ENCODE measurements at places on chromosomes 4 and X. TPM values are rescaled to one million over a fixed set of nuclear protein-coding genes. Genes with fewer than 3 reads are reported as not detected.
A peak's percentile ranks its signal among the peaks of the same experiment; 100 is the strongest.

DNA sequence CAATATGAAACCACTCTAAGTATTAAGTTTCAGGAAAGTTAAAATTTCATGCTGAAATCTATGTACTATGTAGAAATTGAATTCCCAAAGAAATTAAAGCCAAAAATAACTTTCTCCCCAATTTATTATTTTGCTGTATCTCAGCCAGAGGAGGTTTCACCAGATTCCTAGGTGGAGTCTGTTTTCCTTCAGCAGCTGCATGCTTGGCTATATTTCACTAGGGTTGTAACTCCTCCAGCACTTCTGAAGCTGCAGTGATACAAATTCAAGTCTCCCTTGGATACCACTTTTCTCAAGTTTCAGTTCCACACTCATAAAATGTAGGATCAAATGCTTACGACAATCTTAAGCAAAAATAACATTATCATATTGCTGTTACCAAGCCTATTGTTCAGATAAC lies 41.2 kb upstream of the ZC4H2 start:
- DNase-seq, result no peak

GRCh38 chrX:9525511-9526248 lies 60.8 kb downstream of the TBL1X start:
- DNase-seq, result no peak

- no peak for DNase-seq
Observed at GRCh38 chr4:185711726-185712125, 100.3 kb downstream of the SORBS2 start.

DNA sequence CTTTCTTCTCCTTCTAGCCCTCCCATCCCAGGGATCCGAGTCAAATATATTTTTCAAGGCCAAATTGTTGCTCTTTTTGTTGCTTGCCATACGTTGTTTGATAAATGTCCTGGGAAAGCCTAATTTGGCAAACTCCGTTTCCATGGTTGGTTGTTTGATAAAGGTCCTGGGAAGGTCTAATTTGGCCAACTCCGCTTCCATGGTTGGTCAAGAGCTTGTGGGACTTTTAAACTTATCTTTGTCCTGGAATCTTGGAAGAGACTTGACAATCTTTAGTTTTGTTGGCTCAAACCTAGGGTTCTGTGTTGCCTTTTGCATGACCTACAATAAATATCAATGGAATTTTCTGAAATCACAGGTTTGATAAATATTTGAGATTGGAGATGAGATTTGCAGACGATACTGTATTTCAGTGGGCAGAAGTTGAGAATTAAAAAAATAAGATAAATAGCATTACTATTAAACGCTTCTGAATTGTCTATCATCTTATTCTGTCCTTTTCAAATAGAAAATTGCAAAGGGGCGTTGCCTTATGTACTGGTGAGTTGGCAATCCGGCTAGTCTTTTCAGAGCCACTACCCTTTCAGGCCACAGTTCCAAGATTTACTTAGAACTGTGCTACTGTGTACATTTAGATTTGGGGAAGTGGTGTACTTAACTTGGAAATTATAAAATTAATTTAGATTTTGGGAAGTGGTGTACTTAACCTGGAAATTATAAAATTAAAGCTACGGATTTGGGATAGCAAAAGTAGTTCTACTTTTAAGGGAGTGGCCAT lies 804 bp downstream of the OSTC start:
- no peak for DNase-seq

GRCh38 chrX:11406109-11406765 lies 113.0 kb downstream of the AMELX start:
- DNase-seq, result no peak

GRCh38 chrX:118350221-118350620 lies 4.3 kb downstream of the WDR44 start:
- no peak for DNase-seq

DNA sequence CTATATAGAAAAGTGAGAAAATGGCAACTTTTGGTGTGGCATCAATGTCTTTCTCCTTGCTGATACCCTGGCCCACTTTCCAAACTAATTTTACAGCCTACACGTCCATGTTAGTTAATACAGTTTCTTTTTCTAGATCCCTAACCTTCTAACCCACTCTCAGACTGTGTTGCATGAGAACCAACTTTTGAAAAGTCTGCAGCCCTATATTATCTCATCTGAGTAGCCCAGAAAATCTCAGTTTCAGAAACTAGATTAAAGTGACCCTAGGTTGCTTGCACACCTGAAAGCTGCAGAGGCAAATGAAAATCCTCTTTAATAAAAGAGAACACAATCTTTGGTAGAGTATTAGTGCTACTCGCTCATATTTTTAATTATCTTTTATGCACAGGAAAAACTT lies 371.6 kb upstream of the EMCN start:
- no peak for DNase-seq

GRCh38 chr4:153523941-153524386 lies 57.8 kb downstream of the TMEM131L start:
- DNase-seq, result no peak

GRCh38 chr4:158496030-158496741 lies 25.5 kb upstream of the RXFP1 start:
- peak; percentile 66 for DNase-seq

DNA sequence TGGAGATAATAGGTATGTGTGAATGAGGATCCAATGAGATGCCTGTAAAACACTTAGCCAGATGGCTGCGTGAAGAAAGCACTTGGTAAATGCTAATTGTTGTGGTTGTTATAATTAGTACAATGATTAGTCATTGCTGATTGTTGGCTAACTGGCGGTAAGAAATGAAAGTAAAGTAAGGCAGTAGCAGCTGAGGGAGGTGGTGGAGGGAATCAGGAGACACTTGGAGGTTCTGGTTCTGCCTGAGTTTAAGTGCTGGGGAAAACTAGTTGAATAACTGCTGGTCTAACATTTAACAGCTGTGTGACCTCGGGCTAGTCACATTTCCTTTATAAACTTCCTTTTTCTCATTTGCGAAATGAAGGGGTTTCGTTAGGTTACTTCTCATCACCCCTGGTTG lies 30.9 kb downstream of the CD38 start:
- DNase-seq, result no peak

DNA sequence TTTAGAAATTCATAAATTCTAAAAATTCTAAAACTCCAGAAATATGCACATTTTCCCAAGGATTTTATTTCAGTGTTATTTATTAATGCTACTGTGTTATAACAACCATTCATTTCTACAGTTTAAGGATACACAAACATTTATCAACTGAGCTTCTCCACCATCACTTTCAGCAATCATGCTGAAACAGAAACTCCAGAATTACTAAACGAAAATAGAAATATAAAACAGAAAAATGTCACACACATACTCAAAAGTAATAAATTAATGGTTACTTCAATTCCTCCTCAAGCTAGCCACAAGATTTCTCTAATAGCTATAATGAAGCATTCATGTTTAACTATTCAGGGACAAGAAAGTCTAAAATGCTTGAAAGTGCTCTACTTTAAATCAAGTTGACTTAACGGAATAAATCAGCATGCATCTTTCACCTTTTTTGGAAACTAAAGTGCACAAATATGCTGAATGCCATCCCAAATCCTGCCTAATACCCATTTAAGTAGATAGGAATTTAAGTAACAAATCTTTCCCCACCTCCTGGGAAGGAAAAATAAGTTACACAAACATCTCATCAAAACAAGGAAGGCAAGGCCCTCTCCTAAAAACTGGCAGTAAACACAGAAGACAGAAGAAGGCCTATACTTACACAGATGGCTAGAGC lies 563 bp downstream of the FAM13A start:
- no peak for DNase-seq

DNA sequence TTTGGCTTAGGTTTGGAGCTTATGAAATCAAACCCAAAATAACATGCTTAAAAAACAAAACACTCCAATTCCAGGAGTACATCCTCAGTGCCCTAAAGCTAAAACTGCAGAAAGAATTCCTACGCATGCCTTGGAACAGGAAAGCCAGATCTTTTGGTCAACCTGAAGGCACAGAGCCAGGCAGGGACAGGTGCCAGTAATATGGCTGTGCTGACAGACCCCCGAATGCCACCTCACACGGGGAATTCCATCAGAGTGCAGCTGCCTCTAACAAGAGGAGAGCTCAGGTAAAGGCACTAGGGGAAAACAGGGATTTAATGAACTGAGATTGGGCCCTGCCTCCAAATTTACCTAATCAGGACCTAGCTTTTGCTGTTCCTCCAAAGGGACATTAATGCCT lies 77.1 kb downstream of the SHISA3 start:
- no peak for DNase-seq

- no peak for DNase-seq
Observed at GRCh38 chr4:169383724-169384123, 113.0 kb upstream of the SH3RF1 start.

- DNase-seq, result no peak
Observed at GRCh38 chrX:150203248-150203645, 159.9 kb upstream of the MAMLD1 start.

DNA sequence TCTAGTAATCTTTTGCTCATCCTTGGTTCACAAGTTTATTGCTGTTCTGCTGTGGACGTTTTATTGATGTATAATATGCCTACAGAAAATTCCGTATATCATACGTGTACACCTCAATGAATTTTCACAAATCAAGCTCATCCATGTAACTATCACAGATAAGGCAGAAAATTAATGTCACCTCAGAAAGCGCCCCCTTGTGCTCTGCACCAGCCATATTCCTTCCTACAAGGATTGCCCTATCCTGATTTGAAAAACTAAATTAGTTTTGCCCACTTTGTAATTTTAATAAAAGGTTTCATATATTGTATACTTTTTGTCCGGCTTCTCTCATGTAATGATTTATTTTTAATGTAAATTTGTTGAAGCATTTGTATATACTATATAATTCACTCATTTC lies 390.8 kb downstream of the ADGRL3 start:
- DNase-seq, result no peak

DNA sequence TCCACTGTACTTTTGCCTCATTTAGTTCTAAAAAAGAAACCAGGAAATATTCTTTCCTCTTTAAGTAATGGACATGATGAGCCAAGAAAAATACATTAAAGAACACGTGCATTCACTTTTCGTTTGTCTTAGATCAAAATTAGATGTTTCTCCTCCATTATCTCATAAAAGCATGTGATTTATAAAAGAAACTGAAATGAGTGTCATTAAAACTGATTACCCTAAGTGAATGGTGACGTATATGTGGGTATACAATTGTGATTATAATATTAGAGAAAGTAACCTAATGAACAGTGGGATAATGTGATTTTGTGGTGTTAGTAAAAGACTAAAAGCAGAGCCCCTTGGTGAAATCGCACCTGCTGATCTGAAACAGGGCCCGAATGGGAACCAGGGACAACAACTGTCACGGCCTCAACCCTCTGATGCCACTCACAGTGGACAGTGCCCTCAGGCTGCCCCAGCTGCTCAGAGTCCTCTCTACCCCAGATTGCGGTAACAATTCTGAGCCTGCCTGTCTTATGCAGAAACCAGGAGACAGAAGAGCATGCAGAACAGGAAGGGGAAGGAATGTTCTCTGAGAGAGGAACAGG lies 25.7 kb upstream of the HS6ST2 start:
- no peak for DNase-seq

- no peak for DNase-seq
Observed at GRCh38 chr4:125991398-125991797, 676.6 kb downstream of the FAT4 start.

DNA sequence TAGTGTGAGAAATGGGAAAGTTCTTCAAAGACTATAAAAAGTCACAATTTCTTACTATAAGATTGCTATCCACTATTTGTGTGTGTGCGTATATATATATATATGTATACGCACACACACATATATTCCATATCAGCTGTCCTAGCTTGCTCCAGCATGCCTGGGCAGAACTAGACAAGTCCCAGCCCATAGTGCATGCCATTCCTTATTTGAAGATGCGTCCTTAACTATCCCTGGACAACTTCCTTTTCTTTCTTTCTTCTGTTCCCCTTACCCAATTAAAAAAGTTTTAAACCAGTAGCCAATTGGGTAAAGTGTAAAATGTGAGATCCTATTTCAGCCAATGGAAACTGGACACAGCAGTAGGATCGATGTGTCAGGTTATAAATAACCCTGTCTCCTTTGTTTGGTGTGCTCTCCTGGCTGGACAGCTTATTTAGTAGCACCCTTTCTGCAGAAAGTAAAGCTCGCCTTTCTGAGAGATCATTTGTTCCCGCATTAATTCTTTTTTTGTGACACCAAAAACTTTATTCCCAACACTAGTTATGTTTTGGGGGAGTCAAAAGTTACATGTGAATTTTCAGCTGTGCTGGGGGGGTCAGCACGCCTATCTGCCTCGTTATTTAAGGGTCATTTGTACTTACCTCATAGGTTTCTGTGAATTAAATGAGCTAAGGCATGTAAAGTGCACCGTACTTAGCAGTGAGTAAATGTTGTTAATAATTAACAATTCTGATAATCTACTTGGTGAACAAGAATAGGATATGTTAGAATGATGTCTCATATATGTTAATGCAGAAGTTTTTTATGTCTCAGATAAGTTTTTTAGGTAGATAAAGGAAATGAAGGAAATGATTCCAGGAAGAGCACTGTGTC lies 40.9 kb downstream of the KDM6A start:
- DNase-seq, result no peak

- DNase-seq, result no peak
Observed at GRCh38 chr4:9875516-9875915, 94.1 kb downstream of the DRD5 start.

DNA sequence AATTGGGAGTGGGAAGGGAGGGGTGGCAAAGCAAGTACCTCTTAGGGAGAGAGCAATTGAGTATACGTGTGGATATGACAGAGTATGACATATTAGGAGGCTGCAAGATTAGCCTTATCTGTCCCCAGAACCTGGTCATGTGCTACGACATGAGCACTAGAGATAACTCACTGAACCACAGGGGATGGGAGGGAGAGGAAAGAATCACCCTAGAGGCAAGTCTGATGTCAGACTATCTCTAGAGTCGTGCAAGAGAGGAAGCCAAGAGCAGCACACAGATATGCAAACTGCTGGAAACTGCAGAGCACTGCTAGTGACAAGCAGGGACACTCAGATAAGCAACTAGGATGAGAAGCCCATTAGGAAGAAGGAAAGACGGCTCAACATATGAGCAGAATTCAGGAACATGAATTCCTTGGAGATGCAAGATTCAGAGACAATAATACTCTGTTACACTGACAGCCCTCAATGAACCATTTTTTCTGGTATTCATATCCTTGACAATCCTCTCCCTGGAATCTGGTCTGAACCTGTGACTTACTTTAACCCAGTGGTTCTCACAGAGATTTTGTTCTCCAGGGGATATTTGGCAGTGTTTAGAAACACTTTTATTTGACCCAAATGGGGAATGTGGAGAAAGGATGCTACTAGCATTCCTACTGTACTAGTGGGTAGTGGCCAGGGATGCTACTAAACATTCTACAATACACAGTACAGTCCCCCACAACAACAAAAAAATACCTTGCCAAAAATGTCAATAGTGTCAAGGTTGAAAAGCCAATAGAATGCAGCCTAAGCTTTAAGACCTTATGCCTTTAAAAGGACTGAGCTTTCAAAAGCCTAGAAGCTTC lies 84.0 kb upstream of the BMP2K start:
- no peak for DNase-seq

- no peak for DNase-seq
Observed at GRCh38 chr4:119299741-119300100, 22.2 kb downstream of the FABP2 start.

- DNase-seq, result no peak
Observed at GRCh38 chr4:73967866-73968265, 14.0 kb downstream of the PF4 start.

The GC gene
- not detected for total RNA-seq

The TCEAL9 gene
- 45.4 TPM for total RNA-seq

The MED28 gene
- total RNA-seq, result 50.0 TPM

The AR gene
- total RNA-seq, result 5.3 TPM

The SATL1 gene
- total RNA-seq, result not detected

The IL3RA gene
- total RNA-seq, result 43.0 TPM

The F8 gene
- 12.7 TPM for total RNA-seq

The ADH7 gene
- total RNA-seq, result not detected

The ADGRL3 gene
- total RNA-seq, result 4.0 TPM

The SPATA4 gene
- not detected for total RNA-seq

All from upper lobe of right lung (tissue), 1 donor.